ENCODE measurements at places on chromosomes 3 and 15. TPM values are rescaled to one million over a fixed set of nuclear protein-coding genes. Genes with fewer than 3 reads are reported as not detected.

The SLC6A11 gene
- not detected for total RNA-seq

The CORO2B gene
- 6.8 TPM for total RNA-seq

The FAM219B gene
- 92.2 TPM for total RNA-seq

The FBXL22 gene
- total RNA-seq, result 1.4 TPM

The TGM4 gene
- not detected for total RNA-seq

The CRABP1 gene
- total RNA-seq, result not detected

The SH3GL3 gene
- total RNA-seq, result 2.6 TPM

The ITIH4 gene
- 23.7 TPM for total RNA-seq

GRCh38 chr15:33022629-33023028, 171.9 kb downstream of the FMN1 start:
- H3K27me3 ChIP-seq, result no peaks in the 10 kb centered on the region
- H3K36me3 ChIP-seq, result no peaks in the 10 kb centered on the region
- H3K27ac ChIP-seq, result peak overlapping the region; percentile 40
- no peak overlapping the region for H3K4me3 ChIP-seq
- DNase-seq, result peak; percentile 77

GRCh38 chr15:79644091-79644490, 212.0 kb downstream of the MINAR1 start:
- H3K36me3 ChIP-seq, result no peaks in the 10 kb centered on the region
- H3K4me3 ChIP-seq, result no peak overlapping the region
- H3K27ac ChIP-seq, result no peak overlapping the region

DNA sequence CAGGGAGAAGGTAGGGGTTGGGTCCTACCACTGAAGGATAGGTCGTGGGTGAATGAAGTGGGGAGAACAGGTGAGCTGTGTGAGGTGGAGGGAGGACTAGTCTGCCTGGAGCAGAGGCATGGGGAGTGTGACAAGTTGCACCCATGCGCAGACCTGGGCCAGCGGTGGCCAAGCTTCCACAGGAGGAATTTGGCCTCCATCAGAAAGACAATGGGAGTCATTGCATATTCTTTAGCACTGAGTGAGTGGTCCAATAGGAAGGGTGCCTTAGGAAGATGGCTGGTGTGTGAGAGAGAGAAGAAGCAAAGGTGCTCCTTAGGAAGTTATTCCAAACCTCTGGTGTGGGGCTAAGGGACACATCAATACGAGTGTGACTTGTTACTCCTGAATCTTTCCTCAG, 191.1 kb downstream of the KCNAB1 start:
- no peak overlapping the region for H3K4me3 ChIP-seq
- no peaks in the 10 kb centered on the region for H3K4me1 ChIP-seq
- H3K27me3 ChIP-seq, result no peaks in the 10 kb centered on the region

DNA sequence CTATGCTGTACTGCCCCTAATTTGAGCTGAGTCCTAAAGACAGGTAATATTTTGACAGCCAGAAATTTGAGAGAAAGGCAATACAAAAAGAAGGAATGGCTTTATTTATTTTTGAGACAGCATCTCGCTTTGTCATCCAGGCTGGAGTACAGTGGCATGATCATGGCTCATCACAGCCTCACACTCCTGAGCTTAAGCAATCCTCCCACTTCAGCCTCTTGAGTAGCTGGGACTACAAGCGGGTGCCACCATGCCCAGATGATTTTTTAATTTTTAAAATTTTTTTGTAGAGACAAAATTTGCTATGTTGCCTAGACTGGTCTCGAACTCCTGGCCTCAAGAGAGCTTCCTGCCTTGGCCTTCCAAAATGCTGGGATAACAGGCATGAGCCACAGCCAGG, 77.4 kb upstream of the SLC4A7 start:
- no peak for DNase-seq
- no peaks in the 10 kb centered on the region for H3K36me3 ChIP-seq
- no peak overlapping the region for H3K27ac ChIP-seq
- H3K4me1 ChIP-seq, result peaks cover 3% of the 10 kb centered on the region
- no peaks in the 10 kb centered on the region for H3K27me3 ChIP-seq
- H3K4me3 ChIP-seq, result no peak overlapping the region

DNA sequence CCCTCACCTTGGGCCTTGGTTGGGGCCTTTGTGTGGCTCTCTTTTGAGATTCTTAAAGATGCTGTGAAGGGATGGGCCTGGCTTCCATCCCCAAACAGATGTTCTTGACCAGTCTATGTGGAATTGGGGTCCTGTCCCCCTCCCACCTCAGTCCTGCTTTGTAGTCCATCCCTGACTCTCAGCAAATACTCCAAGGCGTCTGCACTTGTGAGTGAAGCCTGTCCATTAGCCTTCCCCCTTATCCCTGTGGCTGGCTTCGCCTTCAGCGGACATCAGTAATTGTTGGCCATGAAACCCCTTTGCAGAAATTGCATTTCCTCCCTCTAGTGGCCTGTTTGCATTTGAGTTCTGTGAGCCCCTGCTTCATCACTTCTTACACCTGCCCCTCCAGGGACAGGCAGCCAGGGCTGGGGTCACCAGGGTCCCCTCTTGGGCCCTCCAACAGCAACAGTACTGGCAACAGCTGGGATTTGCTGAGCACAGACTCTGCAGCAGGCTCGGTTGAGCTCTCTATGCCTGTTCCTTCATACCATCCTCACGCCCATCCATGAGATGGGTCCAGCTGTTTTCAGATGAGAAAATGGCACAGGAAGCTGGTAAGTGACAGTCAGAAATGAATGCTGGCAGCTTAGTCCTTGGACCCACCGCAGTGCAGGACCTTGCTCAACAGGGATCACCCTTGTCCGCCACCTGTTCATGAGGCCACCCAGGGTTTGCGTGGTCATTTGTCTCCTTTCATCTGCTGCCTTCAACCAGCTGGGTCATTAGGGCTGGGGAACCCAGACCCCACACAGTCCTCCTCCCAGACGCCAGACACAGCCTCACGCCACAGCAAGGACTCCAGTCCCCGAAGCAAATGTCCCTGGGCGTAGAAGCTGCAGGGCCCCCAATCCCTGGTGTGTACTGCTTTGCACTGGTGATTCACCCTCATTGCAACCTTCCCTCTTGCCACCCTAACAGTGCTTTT, 8.9 kb upstream of the LRRK1 start:
- no peak overlapping the region for H3K27ac ChIP-seq
- H3K4me3 ChIP-seq, result no peak overlapping the region
- H3K36me3 ChIP-seq, result no peaks in the 10 kb centered on the region
- DNase-seq, result no peak

DNA sequence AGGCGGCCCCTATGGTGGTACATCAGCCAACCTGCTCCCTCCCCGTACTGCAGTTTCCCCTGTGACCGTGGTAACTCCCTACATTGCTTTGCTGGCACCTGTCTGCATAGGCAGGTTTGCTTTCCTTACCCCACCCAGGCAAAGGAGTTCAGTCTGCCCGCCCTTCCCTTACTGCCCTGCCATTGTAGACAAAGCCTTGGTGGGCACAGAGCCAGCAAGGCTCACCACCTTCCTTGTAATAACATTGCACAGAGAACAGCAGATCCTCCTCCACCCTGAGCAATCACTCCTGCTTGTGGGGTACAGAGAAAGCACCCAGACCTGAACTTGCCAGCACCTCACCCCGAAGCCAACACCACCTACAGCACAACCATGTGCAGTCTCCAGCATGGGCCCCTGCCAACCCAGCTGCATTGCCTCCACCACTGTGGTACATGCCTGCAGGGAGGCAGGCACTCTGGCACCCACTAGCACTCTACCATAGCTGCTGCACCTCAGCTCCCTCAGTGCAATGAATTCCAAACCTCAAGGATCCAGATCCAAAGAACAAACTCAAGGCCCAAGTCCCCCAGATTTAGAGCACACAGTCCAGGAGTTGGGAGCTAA, 192.7 kb upstream of the KCNMB2 start:
- no peak overlapping the region for H3K27ac ChIP-seq
- peak; percentile 52 for DNase-seq
- peaks cover 4% of the 10 kb centered on the region for H3K4me1 ChIP-seq
- H3K4me3 ChIP-seq, result no peak overlapping the region
- H3K36me3 ChIP-seq, result no peaks in the 10 kb centered on the region
- H3K27me3 ChIP-seq, result no peaks in the 10 kb centered on the region

DNA sequence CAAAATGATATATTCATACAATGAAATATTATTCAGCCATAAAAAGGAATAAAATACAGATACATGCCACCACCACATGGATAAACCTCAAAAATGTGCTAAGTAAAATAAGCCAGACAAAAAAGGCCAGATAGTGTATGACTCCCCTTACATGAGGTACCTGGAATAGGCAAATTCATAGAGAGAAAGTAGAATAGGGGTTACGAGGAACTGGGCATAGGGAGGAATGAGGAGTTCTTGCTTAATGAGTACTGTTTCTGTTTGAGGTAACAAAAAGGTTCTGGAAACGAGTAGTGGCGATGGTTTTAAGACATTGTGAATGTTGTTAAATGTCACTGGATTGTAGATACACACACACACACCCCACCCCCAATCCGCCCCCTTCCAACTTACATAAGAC, 8.2 kb downstream of the RAF1 start:
- H3K27ac ChIP-seq, result no peak overlapping the region
- H3K4me3 ChIP-seq, result no peak overlapping the region
- H3K4me1 ChIP-seq, result peaks cover 79% of the 10 kb centered on the region
- H3K27me3 ChIP-seq, result no peaks in the 10 kb centered on the region
- no peak for DNase-seq
- peaks cover 4% of the 10 kb centered on the region for H3K36me3 ChIP-seq

GRCh38 chr3:127784865-127785710, 37.2 kb downstream of the MGLL start:
- no peak overlapping the region for H3K4me3 ChIP-seq
- peak; percentile 73 for DNase-seq
- H3K4me1 ChIP-seq, result peaks cover 63% of the 10 kb centered on the region

GRCh38 chr3:88282528-88283241, 132.9 kb downstream of the C3orf38 start:
- H3K4me3 ChIP-seq, result no peak overlapping the region
- peak; percentile 47 for DNase-seq
- no peaks in the 10 kb centered on the region for H3K27me3 ChIP-seq
- no peaks in the 10 kb centered on the region for H3K36me3 ChIP-seq
- H3K4me1 ChIP-seq, result no peaks in the 10 kb centered on the region

DNA sequence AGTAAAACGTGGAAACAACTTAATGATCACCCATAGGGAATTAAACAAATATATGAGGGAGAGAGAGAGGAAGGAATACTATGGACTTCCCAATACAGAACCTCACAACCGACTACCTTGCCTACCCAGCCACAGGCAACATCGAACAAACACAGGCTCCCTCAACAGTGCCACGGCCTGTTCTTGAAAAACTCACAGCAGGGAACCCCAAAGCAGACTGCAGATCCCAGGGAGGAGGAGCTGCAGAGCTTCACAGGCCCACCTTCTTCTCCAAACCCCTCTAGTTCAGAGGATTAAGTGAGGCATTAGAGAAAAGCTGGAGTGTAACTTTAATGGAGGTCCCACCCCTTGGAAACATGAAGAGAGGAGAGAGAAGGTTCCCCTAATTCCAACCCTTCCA, 110.2 kb downstream of the ST8SIA2 start:
- H3K27ac ChIP-seq, result no peak overlapping the region
- no peaks in the 10 kb centered on the region for H3K4me1 ChIP-seq
- no peak overlapping the region for H3K4me3 ChIP-seq

DNA sequence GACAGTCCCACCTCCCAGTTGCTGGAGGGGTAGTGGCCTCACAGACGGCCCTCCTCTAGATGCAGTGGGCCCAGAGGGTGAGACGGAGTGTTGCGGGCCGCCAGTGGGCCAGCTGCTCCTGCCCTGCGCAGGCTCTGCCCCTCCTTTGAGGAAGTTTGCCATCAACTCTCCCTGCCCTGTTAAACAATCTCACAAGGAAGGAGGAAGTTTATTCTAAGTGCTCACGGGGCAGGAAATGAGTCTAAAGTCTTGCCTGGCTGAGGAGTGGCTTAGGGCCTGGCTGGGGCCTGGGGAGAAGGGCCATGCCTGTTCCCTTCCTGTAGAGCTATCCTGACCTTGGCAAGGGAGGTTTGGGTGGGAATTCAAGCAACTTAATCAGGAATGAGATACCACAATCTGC, at the start of gene FAM3D:
Gene FAM3D (minus strand): TSS at position 92 of the 400 bp plus-strand sequence. CDS start 11,211 bp downstream, outside the sequence.
- H3K4me3 ChIP-seq, result peak within 1 kb of the TSS; percentile 2
- no peaks in the 10 kb centered on the region for H3K27me3 ChIP-seq
- peaks cover 14% of the 10 kb centered on the region for H3K4me1 ChIP-seq
- H3K36me3 ChIP-seq, result no peaks in the 10 kb centered on the region

DNA sequence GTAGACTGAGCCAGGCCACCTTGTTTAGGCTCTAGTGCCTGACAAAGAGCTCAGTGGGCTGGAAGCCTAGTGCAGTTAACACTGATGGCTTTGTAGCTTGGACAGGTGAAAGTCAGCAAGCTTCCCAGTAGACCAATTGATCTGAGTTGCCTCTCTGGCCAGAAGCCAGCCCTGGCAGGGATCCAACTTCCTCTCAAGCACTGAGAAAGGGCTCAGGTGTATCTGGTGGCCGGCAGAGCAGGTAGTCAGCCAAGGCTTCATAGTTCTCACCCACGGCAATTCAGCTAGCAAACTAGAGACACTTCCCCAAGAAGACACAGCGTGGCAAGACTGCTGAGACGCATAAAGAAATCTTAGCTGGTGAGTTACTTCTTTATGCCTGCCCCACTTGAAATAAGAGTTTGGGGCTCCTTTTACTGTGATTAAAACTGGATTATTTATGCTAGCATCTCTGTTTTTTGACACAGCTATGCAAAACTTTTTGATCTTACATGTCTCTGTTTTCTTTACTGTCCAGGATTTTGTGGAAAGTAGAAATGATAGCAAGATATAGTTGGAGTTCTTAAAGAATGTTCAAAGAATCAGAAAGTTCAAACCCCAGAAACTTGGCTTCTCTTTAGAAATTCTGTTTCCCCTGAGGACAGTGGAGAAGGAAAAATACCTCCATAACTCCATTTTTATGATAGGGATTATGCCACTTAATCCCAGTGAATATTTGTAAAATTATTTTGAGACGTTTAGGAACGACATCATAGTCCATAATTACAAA, 8.4 kb upstream of the CA12 start:
- no peak overlapping the region for H3K4me3 ChIP-seq
- peaks cover 5% of the 10 kb centered on the region for H3K27me3 ChIP-seq
- peak; percentile 77 for DNase-seq
- no peak overlapping the region for H3K27ac ChIP-seq
- H3K36me3 ChIP-seq, result no peaks in the 10 kb centered on the region

DNA sequence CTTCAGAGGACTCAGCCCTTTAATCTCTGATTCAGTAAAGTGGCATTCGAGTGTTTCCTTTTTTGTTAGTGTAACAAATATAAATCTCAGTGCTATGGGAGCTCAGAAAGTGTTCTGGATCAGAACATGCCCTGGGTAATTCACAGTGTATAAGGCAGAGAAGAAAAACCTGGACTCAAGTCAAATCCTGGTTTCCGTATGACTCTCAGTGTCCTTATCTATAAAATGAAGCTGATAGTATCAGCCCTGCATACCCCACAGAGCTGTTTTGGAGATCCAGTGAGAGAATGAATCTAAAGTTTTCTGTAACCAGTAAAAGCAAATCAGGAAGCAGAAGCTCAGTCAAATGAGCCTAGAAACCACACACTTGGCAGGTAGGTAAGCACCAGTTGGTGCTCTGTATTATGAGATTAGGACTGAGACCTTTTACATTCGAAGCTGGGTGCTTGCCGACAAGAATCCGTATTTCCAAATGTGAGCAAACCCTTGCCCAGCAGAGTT, 67.2 kb downstream of the IL1RAP start:
- no peak overlapping the region for H3K27ac ChIP-seq
- H3K27me3 ChIP-seq, result no peaks in the 10 kb centered on the region
- no peaks in the 10 kb centered on the region for H3K36me3 ChIP-seq
- H3K4me1 ChIP-seq, result peaks cover 27% of the 10 kb centered on the region
- no peak for DNase-seq

Data from lower lobe of right lung (tissue), 2 donors.